ENCODE measurements at places on chromosomes 2 and 18.

GRCh38 chr18:55983433-55983832 is 395.4 kb upstream of the TCF4 start:
- no peak for DNase-seq

- DNase-seq = no peak
These were observed 30.8 kb downstream of the FBXO48 start for GRCh38 chr2:68436270-68436669.

DNA sequence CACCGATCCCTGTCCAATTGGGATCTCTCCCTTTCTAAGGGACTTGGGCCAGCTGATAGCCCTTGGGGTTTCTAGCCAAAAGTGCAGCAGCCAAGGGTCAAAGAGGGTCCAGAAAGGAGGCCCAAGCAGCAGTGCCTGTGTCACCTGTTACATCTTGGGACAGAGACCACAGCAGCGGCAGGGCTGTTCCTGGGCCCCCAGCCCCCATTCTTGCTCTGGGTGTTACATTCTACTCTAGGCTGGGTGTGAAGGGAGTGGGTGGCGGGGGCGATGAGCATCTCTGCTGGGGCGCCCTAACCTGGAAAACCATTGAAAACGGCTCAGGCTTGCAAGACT is 1.2 kb downstream of the PAX3 start:
- DNase-seq = no peak

- no peak for DNase-seq
These were observed 67.9 kb downstream of the TEX51 start for GRCh38 chr2:126966601-126967000.

GRCh38 chr2:67054728-67055127 is 342.4 kb upstream of the ETAA1 start:
- DNase-seq = no peak

Measured in H9 (cell line).